ENCODE measurements at places on chromosomes 1 and 21.
A peak's percentile ranks its signal among the peaks of the same experiment; 100 is the strongest.

GRCh38 chr1:205346956-205347574 lies 9.7 kb downstream of the KLHDC8A start:
- DNase-seq, result no peak

GRCh38 chr1:185373813-185374529 lies 56.9 kb upstream of the IVNS1ABP start:
- DNase-seq, result no peak

GRCh38 chr1:33314416-33314815 lies 6.5 kb downstream of the A3GALT2 start:
- DNase-seq, result no peak

DNA sequence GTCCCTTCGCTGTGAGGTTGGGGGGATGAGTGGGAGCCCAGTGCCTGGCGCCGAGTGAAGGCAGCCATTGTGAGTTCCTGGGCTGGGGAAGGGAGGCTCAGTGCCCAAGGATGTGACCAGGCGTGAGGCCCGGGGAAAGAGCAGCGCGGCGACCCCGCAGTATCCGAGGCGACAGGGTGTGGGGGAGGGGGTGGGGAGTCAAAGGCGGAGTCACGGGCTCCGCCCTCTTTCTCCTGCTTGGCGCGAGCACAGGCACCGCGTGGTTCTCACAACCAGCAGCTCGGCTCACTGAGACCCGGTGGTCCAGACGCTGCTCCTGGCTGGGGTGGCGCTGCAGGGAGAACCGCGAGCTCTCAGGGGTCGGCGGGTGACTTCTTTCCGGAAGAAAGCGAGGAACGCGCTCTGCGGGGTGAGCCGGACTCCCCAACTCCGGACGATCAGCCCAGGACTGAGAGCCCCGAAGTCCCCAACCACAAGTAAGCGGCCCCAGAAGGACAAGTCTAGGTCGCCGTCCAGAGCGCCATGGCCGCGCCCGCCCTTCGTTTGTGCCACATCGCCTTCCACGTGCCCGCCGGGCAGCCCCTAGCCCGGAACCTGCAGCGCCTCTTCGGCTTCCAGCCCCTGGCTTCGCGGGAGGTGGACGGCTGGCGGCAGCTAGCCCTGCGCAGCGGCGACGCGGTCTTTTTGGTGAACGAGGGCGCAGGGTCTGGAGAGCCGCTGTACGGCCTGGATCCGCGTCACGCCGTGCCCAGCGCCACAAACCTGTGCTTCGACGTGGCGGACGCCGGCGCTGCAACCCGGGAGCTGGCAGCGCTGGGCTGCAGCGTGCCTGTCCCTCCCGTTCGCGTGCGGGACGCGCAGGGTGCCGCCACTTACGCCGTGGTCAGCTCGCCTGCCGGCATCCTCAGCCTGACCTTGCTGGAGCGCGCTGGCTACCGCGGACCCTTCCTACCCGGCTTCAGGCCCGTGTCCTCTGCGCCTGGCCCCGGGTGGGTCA lies at the start of gene HPDL:
Gene HPDL, plus strand, starts transcription at position 269 of the 997 bp plus-strand sequence. Its CDS starts 254 bp downstream, at position 523.
- no peak for DNase-seq

GRCh38 chr1:205122489-205122882 lies 708 bp upstream of the RBBP5 start:
- no peak for DNase-seq

DNA sequence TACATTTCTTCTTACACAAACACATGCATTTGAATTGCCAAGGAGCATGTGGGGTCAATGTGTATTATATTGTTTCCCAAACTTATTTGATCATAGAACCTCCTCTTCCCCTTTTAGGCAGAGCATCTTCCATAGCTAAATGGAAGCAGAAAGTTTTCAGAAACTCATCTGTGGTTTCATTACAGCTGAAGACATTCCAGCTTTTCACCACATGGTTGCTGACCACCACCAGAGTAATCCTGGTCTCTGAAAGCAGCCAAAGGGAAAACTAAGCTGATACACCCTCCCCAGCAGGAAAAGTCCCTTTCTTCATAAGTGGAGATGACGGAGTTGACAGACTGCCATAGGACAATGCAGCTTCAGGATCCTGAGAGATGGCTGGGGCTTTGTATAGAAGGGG lies 30.2 kb upstream of the OTUD3 start:
- no peak for DNase-seq

- no peak for DNase-seq
Measured at GRCh38 chr1:1033731-1034438, 14.0 kb downstream of the AGRN start.

- no peak for DNase-seq
Measured at GRCh38 chr1:17763995-17764394, 8.9 kb downstream of the ACTL8 start.

GRCh38 chr1:108572182-108572581 lies 12.3 kb downstream of the EEIG2 start:
- no peak for DNase-seq

- no peak for DNase-seq
Measured at GRCh38 chr21:42387164-42387563, 8.7 kb downstream of the TMPRSS3 start.

DNA sequence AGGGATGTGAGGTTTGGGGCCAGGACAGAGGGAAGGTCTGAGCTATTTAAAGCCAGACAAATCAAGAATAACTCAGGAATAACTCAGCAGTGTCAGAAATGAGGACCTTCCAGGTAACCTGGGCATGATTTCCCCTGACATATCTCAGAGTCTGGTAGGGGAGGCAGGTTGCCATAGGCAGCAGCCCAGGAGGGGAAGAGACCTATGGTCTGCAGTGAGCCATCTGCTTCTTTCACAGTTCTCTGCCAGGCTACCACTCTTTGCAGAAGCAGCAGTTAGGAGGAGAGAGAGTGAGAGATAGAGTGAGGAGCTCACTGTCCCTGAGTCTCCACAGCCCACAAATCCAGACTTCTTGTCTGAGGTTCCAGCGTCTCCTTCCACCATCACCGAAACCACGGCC lies 6.3 kb upstream of the VSIG8 start:
- no peak for DNase-seq

DNA sequence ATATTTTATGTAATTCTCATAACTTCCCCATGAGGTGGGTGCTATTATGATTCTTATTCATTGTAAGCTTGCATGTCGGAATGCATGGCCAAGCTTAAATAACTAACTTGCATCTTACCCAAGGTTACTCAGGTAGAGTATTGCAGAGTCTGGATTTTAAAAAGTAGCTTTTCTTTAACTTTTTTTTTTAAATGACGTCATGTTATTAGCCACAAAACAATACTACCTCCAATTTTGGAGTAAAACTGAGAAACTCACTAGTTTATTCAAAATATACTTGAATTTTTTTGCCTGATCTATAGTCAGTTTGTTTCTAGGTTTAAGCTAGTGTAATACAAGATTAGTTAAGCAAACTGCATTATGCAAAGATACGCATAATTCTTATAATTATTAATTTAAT lies 57.8 kb downstream of the NEGR1 start:
- DNase-seq, result no peak

DNA sequence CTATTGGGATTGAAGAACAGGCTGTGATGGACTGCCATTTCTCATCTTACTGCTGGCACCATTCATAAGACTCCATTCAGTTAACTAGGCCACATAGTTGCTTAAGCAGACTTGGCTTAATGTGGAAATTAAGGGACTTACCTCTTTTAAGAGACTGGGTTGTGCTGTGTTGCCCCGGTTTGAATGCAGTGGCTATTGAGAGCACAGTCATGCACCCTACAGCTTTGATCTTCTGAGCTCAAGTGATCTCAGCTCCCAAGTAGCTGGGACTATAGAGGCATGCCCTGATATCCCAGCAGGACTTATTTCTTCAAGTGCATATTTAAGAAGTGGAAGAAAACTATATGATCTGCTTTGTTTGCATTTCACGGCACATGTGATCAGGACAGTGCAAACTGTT lies 181.1 kb downstream of the RASAL2 start:
- DNase-seq, result no peak

DNA sequence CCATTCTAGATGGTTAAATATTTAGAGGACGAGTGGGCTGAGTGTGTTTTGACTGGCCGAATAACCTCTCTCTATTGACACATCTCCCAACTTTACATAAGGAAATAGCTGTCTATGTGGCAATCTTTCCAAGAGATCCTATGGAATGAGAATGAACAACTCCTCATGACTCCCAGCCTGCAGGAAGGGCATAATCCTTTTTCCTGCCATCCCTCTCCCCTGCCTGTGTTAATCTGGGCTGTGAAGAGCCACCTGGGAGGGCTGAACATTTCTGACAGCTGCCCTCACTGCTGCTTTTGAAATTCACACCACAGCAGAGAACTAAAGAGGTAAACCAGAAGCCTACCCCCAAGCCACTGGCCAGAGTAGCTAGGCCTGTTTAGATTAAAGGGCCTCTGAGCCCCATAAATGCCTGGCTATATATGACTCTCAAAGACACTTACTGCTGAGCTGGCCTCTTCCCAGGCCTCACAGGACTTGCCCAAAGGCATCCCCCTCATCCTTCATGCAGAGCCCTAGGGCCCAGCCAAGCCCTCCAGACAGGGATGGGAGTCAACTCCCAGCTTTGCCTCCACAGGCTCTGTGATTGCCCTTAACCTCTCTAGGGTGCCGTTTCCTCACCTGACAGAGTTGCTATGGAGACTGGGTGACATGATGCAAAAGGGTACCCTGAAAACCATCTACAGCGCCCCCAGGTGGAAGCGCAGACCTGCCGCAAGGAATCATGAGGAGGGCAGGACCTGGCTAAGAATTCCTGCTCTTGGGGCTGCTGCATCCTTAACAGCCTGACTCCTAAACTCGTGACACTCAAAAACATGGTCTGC lies 42.0 kb upstream of the LDLRAP1 start:
- peak; percentile 75 for DNase-seq

DNA sequence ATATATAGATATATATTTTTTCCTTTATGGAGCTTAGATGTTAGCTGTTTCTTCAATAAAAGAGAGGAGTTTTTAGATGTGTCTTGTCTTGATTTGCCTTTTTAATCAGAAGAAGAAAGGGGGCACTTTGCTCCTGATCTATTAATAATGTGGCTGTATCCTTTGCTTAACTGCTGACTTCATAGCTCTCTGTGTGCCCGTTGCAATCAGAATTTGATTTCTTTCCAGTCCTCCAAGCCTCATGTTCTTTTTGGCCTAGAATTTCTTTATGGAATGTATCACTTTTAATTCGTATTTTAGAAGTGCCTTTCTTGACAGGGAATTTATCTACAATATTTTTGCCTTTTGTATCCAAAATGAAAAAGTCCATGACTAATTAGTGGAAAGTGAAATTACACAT lies 85.3 kb downstream of the C1orf21 start:
- no peak for DNase-seq

DNA sequence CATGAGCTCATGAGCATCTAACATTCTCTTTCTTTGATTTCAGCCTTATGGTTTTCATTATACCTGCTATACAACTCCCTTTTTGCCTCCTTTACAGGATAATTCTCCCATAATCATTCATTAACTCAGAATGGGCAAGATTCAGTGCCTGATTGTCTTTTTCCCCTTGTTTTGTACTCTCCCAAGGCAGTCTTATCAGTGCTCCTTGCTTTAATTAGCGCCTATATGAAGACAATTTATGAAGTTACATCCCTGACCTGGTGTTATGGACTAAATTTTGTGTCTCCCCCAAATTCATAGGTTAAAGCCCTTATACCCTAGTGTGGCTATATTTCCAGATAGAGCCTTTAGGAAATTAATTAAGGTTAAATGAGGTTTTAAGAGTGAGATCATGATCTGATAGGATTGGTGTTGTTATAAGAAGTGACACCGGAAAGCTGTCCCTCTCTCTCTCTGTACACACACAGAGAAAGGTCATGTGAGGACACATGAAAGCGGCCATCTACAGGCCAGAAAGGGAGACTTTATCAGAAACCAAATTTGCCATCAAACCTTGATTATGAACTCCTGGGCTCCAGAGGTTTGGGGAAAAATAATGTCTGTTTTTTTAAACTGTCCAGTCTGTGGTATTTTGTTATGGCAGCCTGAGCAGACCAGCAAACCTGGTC lies 185.8 kb upstream of the CHODL start:
- DNase-seq, result no peak

- DNase-seq, result no peak
Measured at GRCh38 chr1:76666499-76666898, 200.8 kb upstream of the ST6GALNAC5 start.

GRCh38 chr1:192954705-192955265 lies 104.4 kb downstream of the UCHL5 start:
- no peak for DNase-seq

- peak; percentile 80 for DNase-seq
Measured at GRCh38 chr21:42107881-42108553, 36.9 kb downstream of the UMODL1 start.

DNA sequence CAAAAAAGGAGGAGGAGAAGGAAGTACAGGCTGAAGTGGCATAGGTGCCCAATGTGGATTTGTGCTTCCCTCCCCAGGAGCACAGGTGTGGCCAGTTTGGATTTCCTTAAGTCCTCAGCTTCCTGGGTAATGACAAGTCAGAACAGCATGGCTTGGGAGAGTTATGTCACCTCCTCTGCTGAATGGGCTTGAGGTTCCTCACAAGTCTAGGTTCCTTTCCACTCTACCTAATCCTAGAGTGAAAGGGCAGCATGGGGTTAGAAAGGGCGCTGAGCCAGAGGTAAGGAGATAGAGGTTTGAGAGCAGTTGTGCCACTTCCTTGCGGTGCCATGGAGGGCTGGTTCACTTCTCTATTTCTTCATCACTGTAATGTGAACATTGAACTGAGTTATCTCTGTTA lies 35.5 kb upstream of the IL20 start:
- no peak for DNase-seq

GRCh38 chr1:30371179-30371788 lies 352.1 kb downstream of the MATN1 start:
- no peak for DNase-seq

- DNase-seq, result no peak
Measured at GRCh38 chr21:30942192-30942591, 60.8 kb upstream of the KRTAP11-1 start.

GRCh38 chr1:217526636-217527035 lies 104.3 kb downstream of the GPATCH2 start:
- DNase-seq, result no peak

DNA sequence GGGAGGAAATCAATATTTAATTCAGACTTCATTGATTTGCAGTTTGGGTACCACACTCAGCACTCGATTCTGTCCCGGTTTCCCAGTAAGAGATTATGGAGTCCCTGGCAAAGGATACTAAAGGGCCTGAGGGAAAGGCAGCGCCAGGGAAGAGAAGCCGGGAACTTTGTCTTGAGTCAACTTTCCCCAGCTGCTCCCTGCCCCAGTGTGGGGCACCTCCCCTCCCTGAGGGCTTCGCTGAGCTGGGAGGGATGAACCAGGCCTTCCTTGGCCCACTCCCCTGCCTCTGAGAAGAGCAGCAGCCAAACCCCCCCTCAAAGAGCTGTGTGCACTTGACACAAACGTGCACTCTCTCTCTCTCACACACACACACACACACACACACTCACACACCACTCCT lies 32.6 kb downstream of the OPTC start:
- no peak for DNase-seq

- DNase-seq, result no peak
Measured at GRCh38 chr1:14809191-14809981, 210.9 kb downstream of the KAZN start.

GRCh38 chr1:11456965-11457364 lies 22.0 kb upstream of the DISP3 start:
- DNase-seq, result no peak

GRCh38 chr21:42347601-42348327 lies 3.0 kb downstream of the TFF2 start:
- no peak for DNase-seq
